K562 (cell line): ENCODE measurements at places on chromosomes 16 and 17. TPM values are rescaled to one million over a fixed set of nuclear protein-coding genes. Genes with fewer than 3 reads are reported as not detected.

PRSS33 gene
- not detected in 2 replicates for total RNA-seq

ATAD5 gene
- total RNA-seq: 23.7 and 23.8 TPM in 2 replicates

SPOP gene
- 52.6 and 52.7 TPM in 2 replicates for total RNA-seq

DNA sequence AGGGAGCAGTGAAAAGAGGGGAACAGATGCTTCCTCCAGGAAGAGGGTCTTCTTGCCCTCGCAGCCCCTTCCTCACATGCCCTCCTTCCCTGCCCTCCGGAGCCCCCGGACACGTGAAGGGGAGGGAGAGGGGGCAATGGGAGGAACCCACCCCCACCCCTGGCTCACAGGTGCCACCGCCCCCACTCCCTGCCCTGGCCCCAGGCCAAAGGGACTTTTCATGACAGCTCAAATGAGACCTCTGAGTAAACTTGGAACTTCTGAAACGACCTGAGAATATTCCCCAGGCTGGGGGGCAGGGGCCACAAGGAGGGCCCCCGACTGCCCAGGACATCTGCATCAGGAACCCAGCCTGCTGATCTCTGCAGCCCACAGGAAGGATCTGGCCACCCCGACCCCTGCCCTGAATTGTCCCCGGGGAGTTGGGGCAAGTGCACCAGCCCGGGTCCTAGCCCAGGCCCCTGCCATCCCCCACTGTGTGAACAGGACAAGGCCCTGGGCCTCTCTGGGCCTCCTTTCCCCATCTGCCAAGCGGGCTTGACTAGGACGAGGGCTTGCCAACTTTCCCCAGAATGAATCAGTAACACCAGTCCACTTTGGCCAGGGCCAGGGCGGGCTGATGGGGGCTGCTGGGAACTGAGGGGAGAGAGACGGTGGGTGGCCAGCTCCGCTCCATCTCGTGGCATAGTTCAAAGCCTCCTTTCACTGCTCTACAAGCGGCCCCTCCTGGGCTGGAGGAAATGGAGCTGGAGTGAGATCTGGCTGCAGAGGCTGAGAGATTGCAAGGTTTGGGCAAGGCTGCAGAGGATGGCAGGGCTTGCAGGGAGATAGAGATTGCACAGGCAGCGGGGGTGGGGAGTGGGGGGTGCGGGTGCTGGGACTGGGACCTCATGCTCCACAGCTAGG lies 3.8 kb downstream of the IL21R start:
- no peak for DNase-seq

- DNase-seq: no peak
Measured at GRCh38 chr16:25390761-25391160, 133.1 kb upstream of the ZKSCAN2 start.

DNA sequence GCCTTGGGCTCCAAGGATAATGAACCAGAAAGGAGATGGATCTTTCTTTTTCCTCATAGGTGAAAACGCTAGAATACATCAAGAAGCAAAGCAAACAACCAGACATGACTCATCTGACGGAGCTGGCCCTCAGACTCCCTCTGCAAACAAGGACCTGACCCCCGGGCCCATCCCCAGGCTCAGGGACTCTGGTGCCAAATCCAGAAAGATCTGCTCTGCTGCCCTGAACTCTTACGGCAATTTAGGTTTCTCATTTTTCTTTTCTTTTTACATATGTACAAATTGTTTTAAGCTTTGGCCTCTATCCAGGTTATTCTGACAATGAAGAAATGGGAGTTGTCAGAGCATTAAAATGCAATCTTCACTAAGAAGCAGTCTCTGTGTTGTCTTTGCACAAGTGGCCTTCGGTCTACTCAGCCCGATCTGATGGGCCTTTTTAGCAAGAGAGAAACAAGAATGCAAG lies 17.7 kb downstream of the KNOP1 start:
- no peak for DNase-seq
